ENCODE measurements at places on chromosomes 1 and 21. TPM values are rescaled to one million over a fixed set of nuclear protein-coding genes. Genes with fewer than 3 reads are reported as not detected.
A peak's percentile ranks its signal among the peaks of the same experiment; 100 is the strongest.

DSTYK gene
- 11.6 TPM for total RNA-seq

GRCh38 chr1:232962761-232963745 is 12.6 kb downstream of the NTPCR start:
- peaks cover 2% of the 10 kb centered on the region for H3K4me1 ChIP-seq
- H3K36me3 ChIP-seq, result peaks cover 38% of the 10 kb centered on the region
- H3K4me3 ChIP-seq, result no peak overlapping the region

- peaks cover 42% of the 10 kb centered on the region for H3K27me3 ChIP-seq
- H3K36me3 ChIP-seq, result no peaks in the 10 kb centered on the region
- H3K27ac ChIP-seq, result no peak within 1 kb of the TSS
- DNase-seq, result no peak
- peaks cover 11% of the 10 kb centered on the region for H3K4me1 ChIP-seq
- H3K4me3 ChIP-seq, result peak within 1 kb of the TSS; percentile 69
Measured at GRCh38 chr1:98661544-98662355, at the start of gene SNX7. Gene SNX7, plus strand, starts transcription at chr1:98661721. Its CDS starts 11 bp downstream, at chr1:98661732.

- H3K27me3 ChIP-seq, result peaks cover 36% of the 10 kb centered on the region
- DNase-seq, result no peak
- no peak overlapping the region for H3K27ac ChIP-seq
- H3K4me1 ChIP-seq, result no peaks in the 10 kb centered on the region
- no peaks in the 10 kb centered on the region for H3K36me3 ChIP-seq
Measured at GRCh38 chr1:33527934-33528333, 55.5 kb downstream of the ZSCAN20 start.

DNA sequence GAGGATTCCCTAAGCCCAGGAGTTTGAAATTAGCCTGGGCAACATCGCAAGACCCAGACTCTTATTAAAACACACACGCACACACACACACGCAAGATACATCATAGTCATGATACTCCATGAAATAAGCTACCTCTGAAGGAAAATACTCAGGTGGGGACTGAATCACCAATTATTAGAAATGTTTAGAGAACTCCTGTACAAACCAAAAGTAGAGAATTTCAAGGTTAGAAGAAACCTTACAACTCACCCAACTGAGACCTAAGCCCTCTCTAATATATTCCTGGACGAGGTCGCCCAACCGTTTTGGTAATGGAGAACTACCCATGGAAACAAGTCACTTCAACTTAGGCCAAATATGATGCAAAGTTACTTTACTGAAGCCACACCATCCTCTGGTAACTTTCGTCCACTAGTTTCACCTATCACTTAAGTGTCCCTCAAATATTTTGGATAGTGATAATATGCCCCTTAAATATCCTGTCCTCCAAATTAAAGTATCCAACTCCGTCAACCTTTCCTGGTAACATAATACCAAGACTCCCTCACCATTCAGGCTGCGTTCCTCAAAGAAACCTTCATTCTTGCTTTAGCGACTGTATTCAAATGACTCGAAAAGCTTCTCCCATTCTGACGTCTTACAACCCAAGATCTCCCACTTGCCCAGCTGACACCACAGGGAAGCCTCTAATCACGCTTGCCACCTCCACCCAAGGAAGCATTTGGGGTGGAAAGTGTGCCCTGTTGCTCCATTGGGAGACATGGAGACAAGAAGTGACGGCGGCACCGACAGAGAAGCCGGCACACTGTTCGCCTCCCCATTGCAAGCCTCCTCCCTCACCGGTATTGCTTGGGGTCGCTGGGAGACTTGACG is 856 bp downstream of the NRDC start:
- H3K4me3 ChIP-seq, result no peak overlapping the region
- no peak overlapping the region for H3K27ac ChIP-seq
- H3K4me1 ChIP-seq, result peaks cover 30% of the 10 kb centered on the region
- DNase-seq, result no peak
- H3K27me3 ChIP-seq, result peaks cover 10% of the 10 kb centered on the region
- H3K36me3 ChIP-seq, result peaks cover 23% of the 10 kb centered on the region

DNA sequence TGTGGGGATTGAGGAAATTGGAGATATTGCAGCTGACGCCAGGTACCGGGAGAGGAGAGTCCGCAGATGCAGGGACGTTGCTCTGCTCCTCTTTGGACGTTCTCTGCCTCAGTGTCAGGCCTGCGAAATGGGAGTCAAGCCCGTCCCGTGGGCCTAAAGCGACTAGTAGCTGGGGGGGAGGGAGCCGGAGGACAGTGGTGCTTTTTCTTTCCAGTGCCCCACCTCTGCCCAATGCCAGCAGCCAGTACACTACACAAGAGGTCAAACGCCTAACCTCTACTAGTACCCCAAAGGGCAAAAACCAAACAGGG is 413.6 kb upstream of the ESRRG start:
- no peaks in the 10 kb centered on the region for H3K4me1 ChIP-seq
- peaks cover 85% of the 10 kb centered on the region for H3K27me3 ChIP-seq
- no peak overlapping the region for H3K4me3 ChIP-seq
- H3K36me3 ChIP-seq, result peaks cover 14% of the 10 kb centered on the region

LPAR3 gene
- 0.37 TPM for total RNA-seq

CFHR3 gene
- not detected for total RNA-seq

C1orf167 gene
- total RNA-seq, result not detected

DNA sequence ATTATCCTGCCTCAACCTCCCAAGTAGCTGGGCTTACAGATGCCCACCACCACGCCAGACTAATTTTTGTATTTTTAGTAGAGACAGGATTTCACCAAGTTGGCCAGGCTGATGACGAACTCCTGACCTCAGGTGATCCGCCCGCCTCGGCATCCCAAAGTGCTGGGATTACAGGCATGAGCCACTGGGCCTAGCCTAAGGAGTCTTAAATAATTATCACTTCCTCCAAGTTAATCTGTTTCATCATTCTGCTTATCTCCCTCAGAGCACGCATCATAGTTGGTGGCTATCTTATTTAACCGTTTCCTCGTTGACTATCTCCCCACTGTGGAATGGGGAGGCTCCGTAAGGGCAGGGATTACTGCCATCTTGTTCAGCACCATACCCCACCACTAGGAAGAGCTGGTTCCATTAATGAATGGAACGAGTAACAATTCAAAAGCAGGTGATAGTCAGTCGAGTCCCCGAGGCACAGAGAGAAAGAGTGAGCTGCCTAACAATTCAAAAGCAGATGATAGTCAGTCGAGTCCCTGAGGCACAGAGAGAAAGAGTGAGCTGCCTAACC is 52.7 kb downstream of the GLUL start:
- H3K36me3 ChIP-seq, result no peaks in the 10 kb centered on the region
- no peak overlapping the region for H3K27ac ChIP-seq
- H3K27me3 ChIP-seq, result peaks cover 6% of the 10 kb centered on the region
- DNase-seq, result no peak

- H3K36me3 ChIP-seq, result peaks cover 14% of the 10 kb centered on the region
- H3K4me3 ChIP-seq, result no peak overlapping the region
- DNase-seq, result no peak
- H3K4me1 ChIP-seq, result peaks cover 36% of the 10 kb centered on the region
Measured at GRCh38 chr1:225846331-225847310, 35.6 kb downstream of the TMEM63A start.

Measured in activated CD8-positive, alpha-beta memory T cell treated with anti-CD3 and anti-CD28 coated beads, Interleukin-2, amount 10 ng/mL, durations not matched to agents 7 days and 5 days (primary cell).